Stimulated activated CD4-positive, alpha-beta T cell treated with anti-CD3 and anti-CD28 coated beads, Interleukin-15, amount 100 ng/mL, for 1 hour (primary cell): ENCODE measurements at places on chromosomes 1 and 21.

GRCh38 chr1:12552951-12553921 is 64.8 kb downstream of the DHRS3 start:
- DNase-seq: no peak

- DNase-seq: no peak
These were observed 63.1 kb upstream of the CXADR start for GRCh38 chr21:17449701-17450100.

DNA sequence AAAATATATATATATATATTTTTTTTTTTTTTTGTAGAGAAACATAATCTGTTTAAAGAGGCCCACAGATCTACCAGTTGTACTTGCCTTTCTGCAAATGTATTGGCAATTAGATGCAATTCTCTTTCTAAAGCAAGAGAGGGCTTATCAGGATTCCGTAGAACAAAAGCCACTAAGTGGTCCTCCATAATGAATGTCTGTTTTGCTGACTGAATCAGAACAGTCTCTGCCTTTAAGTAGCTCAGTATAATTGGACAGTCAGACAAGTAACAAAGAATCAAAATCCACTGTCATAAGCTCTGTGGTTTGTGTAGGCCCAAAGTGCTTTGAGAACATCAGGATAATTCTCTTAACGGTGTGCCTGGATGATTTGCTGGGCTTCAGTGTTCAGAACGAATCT is 17.3 kb downstream of the SARS1 start:
- DNase-seq: no peak

- no peak for DNase-seq
These were observed 223.6 kb upstream of the RAB4A start for GRCh38 chr1:229047161-229047839.

DNA sequence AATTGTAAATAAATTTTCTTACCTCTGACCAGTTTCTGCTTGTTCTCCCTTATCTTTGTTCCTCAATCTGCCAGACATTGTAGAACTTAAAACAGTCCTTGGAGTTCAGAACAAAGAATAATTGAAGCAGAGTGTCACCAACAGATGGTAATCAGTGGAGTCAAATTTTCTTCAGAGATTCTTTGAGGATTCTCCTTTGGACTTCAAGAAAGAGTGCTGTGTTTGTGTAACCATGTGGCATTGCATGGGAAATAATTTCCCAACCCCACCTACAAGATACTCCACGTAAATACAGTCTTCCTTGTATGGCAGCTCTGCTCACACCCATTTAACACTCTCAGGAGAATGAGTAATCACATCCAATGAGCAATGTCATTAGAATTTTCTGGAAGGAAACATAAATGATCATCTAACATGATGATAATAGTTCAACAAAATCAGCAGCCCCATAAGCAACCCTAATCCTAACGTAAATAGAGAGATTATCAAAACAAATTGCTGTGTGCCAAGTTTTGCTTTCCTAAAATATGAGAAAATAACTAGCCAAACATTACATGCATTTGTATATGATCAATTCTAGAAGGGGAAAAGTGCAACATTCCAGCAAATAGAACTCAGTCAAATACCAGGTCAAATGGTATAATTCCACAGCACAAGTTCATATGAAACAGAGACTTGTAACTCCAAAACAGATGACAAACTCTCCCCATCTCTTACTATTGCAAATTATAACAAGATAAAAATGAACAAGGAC is 6.9 kb upstream of the DENND1B start:
- DNase-seq: no peak

DNA sequence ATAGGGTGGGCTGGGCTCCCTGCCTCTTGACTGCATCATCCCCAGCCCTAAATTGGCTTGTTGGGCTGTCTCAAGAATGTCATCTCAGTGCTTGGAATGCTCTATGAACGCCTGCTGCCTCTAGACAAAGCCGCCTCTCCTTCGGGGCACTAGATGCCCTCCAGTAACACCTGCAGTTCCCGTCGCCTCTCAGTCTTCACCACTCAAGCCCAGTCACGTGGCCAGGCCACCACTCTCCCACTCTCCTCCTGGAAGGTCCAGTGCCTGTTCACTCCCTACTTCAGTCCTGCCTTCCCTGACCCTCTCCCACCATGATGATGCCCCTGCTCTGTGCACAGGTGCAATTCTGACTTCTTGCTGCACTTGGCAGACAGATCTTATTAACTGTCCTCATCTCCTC is 7.0 kb downstream of the TAS1R2 start:
- DNase-seq: no peak

DNA sequence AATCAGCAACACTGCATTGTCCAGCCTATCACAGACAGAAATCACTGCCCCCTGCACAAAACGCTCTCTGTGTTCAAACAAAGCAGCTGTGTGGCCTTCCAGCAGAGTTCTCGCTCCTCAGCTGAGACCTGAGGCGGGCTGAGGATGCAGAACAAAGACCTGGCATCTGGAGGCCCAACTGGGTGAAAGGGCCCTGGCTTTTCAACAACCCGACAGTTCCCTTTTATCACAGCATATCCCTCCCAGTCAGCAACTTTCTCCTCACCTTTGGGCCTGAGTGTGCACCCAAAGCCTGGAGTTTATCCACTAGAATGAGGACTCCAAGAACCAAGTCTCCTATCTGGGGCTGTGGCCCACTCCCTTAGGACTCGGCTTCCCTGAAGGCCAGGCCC is 42.6 kb upstream of the A3GALT2 start:
- no peak for DNase-seq

GRCh38 chr1:159879136-159879535 is 16.7 kb upstream of the VSIG8 start:
- no peak for DNase-seq

DNA sequence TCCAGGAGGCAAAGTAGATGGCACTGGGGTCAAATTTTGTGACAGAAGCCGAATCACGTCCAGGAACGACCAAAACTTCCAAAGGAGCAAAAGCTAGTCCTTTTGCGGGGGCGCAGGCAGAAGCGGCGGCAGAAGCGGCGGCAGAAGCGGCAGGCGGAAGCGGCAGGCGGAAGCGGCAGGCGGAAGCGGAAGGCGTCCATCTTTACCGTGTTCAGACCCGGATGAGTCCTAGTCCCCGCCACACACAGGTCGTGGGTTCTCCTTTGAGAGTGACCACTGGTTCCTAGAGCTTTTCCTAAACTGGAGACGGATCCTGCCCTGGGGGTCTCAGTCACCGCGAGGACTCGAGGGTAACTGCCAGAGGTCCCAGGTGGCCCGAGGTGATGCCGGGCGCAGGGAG is 53.6 kb downstream of the POFUT2 start:
- DNase-seq: no peak

DNA sequence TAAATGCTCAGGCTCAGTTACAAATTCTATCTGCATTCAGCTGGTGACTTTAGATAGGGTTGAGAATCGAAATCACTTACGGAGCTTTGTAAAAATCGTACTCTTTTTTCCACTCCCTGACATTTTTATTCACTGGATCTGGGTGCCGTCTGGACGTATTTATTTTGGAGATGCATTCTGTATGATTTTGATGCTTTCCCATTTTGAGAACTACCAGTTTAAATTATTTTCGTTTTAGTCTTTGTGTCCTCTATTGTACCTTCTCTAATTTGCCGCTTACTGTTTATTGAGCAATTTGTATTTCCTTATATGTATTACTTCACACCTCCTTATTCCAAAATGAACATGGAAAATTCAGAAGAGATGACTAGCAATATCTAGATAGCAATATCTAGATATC is 96.2 kb downstream of the FASLG start:
- no peak for DNase-seq

GRCh38 chr1:152347116-152347728 is 12.6 kb downstream of the FLG2 start:
- no peak for DNase-seq

DNA sequence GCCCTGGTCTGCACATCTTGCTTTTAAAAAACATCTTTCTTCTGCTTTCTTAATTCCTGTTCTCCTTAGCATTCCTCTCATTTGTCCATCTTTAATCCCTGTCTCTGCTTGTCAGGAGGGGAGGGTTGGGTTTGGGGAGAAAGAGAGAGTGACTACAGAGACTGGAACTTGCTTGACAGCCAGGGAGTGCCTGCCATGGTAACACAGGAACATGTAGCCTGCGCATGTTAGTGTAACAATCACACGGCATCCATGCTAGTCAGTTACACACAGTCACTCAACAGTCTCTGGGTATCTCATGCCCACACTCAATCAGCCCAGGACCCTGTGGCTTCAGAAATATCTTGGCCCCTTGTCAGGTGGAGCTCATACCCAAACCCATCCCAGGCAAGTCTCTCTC is 818 bp upstream of the TFAP2E start:
- DNase-seq: no peak

GRCh38 chr21:31517664-31518414 is 141.7 kb upstream of the SOD1 start:
- DNase-seq: no peak

DNA sequence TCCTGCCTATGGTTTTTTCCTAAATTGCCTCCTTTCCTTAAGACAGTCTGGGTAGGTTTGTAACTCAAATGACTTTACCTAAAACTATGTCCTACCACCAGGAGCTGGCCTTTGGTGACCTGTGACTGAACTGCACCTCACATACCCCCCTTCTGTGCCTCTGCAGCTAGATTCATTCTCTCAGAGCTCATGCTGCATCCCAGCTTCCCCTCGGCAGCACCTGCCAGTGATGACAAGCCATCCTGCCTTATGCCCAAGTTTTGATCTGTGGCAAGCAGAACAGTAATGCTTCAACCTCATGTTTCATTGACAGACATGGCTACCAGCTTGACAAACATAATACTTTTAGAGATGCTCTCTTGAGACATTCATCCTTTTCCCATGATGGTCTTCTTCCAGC is 141.9 kb downstream of the TSEN15 start:
- no peak for DNase-seq

DNA sequence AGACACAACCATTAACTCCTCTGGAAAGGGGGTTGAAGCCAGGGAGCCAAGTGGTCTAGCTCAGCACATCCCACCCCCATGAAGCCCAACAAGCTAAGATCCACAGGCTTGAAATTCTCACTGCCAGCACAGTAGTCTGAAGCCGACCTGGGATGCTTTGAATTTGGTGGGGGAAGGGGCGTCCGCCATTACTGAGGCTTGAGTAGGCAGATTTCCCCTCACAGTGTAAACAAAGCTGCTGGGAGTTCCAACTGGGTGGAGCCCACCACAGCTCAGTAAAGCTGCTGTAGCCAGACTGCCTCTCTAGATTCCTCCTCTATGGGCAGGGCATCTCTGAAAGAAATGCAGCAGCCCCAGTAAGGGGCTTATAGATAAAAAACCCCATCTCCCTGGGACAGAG is 193.5 kb downstream of the GPATCH2 start:
- no peak for DNase-seq

- DNase-seq: no peak
These were observed 247.5 kb downstream of the USH2A start for GRCh38 chr1:216175714-216176113.

- DNase-seq: no peak
These were observed 231.4 kb downstream of the CHRM3 start for GRCh38 chr1:239617731-239618130.

GRCh38 chr1:115282807-115283208 is 55.2 kb downstream of the NGF start:
- DNase-seq: no peak

DNA sequence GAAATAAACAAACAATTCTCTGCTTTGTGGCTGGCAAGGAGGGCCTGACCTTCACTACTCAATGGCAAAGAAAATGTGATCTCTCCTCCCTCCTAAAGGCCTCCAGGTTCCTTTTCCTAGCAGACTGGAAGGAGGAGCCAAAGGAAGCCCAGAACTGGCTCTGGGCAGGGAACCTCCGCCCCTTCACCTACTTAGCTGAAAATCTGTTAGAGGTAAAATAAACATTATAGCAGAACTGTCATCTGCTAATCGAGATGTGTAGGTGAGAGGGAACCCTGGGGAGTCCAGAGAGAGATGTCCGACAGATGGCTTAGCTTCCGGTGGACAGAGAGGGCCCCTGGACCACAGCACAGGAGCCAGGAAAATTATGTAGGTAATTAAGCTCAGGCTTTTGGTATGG is 75.2 kb upstream of the KCNA3 start:
- DNase-seq: no peak

GRCh38 chr1:188444526-188444925 is 1615.8 kb downstream of the PLA2G4A start:
- no peak for DNase-seq

- DNase-seq: no peak
These were observed 6.4 kb downstream of the MGST3 start for GRCh38 chr1:165637427-165637826.

DNA sequence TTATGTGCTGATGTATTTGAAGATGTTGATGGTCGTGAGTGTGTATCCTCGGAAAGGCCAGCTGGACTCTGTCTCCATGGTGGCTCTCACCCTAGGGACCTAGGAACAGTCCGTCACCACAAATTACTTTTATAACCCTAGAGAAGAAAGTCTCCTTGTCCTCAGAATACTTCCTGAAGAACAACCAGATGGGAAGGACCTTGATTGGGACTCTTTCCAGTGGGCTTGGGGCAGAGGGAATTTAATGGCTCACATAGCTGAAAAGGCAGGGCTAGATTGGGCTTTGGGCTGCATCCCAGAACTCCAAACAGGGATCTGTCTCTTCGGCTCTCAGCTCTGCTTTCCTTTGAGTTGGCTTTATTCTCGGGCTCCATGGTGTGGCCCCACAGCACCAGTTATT is 90.8 kb downstream of the TBX19 start:
- DNase-seq: no peak

GRCh38 chr1:93615582-93616150 is 66.0 kb downstream of the BCAR3 start:
- no peak for DNase-seq

GRCh38 chr1:205240569-205240968 is 12.8 kb downstream of the TMCC2 start:
- DNase-seq: no peak

DNA sequence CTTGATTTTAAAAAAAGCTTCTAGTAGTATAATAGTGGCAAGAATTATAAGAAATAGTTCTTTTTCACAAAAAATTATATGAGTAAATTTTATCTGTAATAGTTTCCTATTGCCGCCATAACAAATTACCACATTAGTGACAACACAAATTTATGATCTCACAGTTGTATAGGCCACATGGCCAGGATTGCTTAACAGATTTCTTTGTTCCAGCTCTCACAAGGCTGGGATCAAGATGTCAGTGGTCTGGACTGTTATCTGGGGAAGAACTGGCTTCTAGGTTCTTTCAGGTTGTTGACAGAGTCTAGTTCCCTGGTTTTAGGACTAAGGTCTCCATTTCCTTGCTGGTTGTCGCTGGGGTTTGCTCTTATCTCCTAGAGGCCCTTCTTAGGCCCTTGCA is 236.4 kb downstream of the USP25 start:
- no peak for DNase-seq
